ENCODE measurements at places on chromosomes 3 and 15.

GRCh38 chr3:61177450-61177849 lies 73.8 kb downstream of the FHIT start:
- no peak for DNase-seq
- H3K4me3 ChIP-seq = no peak overlapping the region
- H3K27ac ChIP-seq = no peak overlapping the region
- no peaks in the 10 kb centered on the region for H3K27me3 ChIP-seq

DNA sequence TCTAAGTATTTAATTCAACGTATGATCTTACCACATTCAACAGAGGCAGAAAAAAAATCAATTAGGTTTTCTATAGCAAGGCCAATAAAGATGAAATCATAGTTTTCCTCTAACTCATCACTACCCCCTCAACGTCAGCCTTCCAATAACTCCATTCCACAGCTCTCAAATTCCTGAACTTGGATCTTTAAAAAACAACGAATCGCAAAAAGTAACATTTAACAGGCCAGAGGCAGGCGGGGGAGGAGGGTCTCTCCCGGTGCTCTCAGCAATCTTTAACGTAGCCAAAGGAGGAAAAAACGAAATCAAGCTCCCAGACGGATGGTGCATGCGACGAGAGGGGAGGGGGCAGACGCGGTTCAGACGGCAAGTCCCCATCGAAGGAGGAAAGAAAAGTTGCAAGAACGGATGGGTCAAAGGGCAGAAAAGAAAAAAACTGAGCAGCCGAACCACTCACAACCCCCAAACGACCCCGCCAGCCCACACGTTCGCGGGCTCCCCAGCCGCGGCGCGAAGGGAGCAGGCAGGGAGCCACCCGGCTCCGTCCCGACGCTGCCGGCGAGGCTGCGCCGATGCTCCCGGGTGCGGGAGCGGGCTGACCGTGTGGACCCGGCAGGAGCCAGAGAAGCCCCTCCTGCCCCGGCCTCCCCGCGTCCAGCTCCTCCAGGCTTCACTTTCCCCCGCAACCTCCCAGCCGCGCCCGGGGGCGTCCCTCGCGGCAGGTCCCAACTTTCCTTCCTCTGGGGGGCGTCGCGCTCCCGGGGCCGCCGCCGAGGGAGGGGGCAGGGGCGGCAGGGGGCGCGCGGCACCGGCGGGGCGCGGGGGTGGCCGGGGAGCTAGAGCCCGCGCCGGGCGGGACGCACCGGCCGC lies 703 bp downstream of the PEAK1 start:
- peak overlapping the region; percentile 80 for H3K4me3 ChIP-seq
- H3K4me1 ChIP-seq = peaks cover 4% of the 10 kb centered on the region
- H3K27me3 ChIP-seq = no peaks in the 10 kb centered on the region
- peak; percentile 57 for DNase-seq
- peak overlapping the region; percentile 88 for H3K27ac ChIP-seq

DNA sequence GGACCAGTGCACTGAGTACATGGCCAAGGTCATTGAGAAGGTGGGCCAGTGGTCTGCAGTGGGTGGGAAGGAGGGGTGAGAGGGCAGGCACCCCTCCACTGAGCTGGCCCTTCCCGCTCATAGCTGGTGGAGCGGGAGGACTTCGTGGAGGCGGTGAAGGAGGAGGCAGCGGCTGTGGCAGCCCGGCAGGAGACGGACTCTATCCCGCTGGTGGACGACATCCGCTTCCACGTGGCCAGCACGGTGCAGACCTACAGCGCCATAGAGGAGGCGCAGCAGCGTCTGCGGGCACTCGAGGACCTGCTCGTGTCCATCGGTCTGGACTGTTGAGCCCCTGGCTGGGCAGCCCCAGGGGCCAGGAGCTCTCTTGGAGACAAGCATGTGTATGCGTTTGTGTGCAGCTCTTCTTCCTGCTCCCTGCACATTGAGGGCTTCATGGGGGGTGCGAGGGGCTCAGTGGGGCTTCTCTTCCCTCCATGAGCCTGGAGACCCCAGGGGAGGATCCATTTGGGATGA lies 7.5 kb downstream of the ABTB1 start:
- no peak for DNase-seq
- no peak overlapping the region for H3K27ac ChIP-seq
- H3K4me3 ChIP-seq = no peak overlapping the region
- H3K36me3 ChIP-seq = no peaks in the 10 kb centered on the region

- no peak for DNase-seq
- no peaks in the 10 kb centered on the region for H3K4me1 ChIP-seq
- no peak overlapping the region for H3K4me3 ChIP-seq
- no peaks in the 10 kb centered on the region for H3K27me3 ChIP-seq
- no peaks in the 10 kb centered on the region for H3K36me3 ChIP-seq
- H3K27ac ChIP-seq = no peak overlapping the region
Measured at GRCh38 chr3:23129817-23130216, 73.3 kb upstream of the UBE2E2 start.

DNA sequence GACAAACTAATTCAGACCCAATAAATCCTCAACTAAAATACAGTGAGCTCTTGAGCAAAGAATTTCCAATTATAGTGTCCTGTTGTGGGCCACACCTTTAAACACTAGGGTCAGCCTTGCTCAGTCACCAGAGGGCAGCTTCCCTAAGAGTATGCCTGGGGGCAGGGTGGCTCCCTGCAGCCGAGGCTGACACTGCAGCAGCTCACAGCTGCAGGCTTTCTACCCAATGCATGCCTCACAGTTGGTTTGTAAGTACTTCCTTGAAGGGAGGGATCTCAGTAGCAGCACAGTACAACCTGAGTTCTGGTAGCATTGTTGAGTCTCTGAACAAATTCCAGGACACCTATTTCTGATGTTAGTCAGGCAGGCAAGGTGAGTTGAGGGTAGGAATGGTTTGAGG lies 335.6 kb downstream of the TUSC7 start:
- H3K27me3 ChIP-seq = no peaks in the 10 kb centered on the region
- no peaks in the 10 kb centered on the region for H3K36me3 ChIP-seq
- no peak for DNase-seq
- no peak overlapping the region for H3K27ac ChIP-seq

GRCh38 chr15:40846841-40847222 lies 3.0 kb downstream of the SPINT1 start:
- no peaks in the 10 kb centered on the region for H3K36me3 ChIP-seq
- no peak for DNase-seq
- peaks cover 36% of the 10 kb centered on the region for H3K27me3 ChIP-seq
- peaks cover 13% of the 10 kb centered on the region for H3K4me1 ChIP-seq
- H3K27ac ChIP-seq = no peak overlapping the region

GRCh38 chr3:48565591-48566400 lies 2.2 kb upstream of the UCN2 start:
- H3K36me3 ChIP-seq = peaks cover 5% of the 10 kb centered on the region
- H3K27me3 ChIP-seq = no peaks in the 10 kb centered on the region
- no peak overlapping the region for H3K27ac ChIP-seq
- no peak overlapping the region for H3K4me3 ChIP-seq
- H3K4me1 ChIP-seq = peaks cover 22% of the 10 kb centered on the region

DNA sequence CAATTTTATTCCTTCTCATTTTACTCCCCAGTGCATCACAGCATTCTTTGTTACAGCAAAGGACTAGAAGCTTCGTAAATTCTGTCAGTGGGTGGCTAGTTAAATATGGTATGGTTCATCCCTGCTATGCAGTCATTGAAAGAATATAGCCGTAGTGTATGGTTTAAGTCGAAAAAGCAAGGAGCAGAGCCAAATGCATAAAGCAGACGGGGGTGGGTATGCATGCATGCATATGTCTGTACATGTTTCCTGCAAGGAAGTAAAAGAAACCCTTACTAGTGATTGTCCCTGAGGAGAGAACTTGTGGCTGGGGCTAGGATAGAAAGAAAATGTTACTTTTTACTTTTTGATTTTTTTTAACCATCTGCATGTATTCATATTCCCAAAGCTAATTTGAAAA lies 19.9 kb downstream of the RBP2 start:
- no peaks in the 10 kb centered on the region for H3K27me3 ChIP-seq
- H3K27ac ChIP-seq = no peak overlapping the region
- no peaks in the 10 kb centered on the region for H3K4me1 ChIP-seq
- no peaks in the 10 kb centered on the region for H3K36me3 ChIP-seq

DNA sequence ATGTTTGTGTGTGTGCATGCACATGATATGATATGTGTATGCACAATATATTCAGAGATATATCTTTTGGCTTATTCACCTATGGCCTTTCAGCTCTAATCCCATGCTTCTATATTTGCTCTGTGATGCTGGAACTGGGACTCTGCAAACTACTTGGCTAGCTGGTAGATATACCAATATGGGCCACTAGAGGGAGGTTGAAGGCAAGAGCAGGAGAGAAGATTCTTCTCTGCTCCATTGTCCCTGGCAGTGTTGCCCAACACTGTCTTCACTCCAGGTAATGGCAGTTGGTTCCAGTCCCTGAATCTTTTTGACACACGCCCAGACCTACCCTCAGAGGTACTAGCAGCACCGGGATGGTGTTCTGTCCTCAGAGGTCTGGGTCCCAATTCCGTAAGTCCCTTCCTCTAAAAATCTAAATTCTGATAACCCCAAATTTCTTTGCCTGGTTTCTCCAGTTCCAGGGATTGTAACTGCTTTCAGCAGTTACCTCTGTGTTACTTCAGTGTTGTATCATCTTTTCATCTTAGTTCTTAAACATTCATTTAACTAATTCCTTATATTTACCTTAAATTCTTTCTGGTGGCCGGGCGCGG lies 44.7 kb downstream of the GTPBP8 start:
- H3K4me3 ChIP-seq = no peak overlapping the region
- no peaks in the 10 kb centered on the region for H3K27me3 ChIP-seq
- DNase-seq = peak; percentile 54
- no peaks in the 10 kb centered on the region for H3K4me1 ChIP-seq
- no peaks in the 10 kb centered on the region for H3K36me3 ChIP-seq

DNA sequence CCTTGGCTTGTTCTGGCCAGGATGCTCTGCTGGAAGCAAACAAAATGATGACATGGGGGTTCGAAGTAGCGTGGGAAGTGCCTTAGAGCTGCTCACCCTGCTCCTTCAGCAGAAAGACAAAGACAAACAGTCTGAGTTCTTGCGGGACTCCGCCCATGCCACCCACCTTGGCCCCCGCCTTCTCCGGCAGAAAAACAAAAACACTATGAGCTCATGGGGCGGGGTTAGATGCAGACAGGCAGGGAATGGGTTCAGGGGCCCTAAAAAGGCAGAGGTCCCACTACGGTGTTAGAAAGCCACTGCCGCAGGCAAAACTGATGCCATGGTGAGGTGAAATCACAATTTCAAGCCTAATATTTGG lies 9.7 kb upstream of the NCKIPSD start:
- no peaks in the 10 kb centered on the region for H3K27me3 ChIP-seq
- H3K4me1 ChIP-seq = no peaks in the 10 kb centered on the region
- H3K4me3 ChIP-seq = peak overlapping the region; percentile 33
- H3K27ac ChIP-seq = peak overlapping the region; percentile 91
- peak; percentile 59 for DNase-seq
